Amygdala (tissue), 56 donors: ENCODE measurements at places on chromosomes 13 and 19.
A peak's percentile ranks its signal among the peaks of the same experiment; 100 is the strongest.

DNA sequence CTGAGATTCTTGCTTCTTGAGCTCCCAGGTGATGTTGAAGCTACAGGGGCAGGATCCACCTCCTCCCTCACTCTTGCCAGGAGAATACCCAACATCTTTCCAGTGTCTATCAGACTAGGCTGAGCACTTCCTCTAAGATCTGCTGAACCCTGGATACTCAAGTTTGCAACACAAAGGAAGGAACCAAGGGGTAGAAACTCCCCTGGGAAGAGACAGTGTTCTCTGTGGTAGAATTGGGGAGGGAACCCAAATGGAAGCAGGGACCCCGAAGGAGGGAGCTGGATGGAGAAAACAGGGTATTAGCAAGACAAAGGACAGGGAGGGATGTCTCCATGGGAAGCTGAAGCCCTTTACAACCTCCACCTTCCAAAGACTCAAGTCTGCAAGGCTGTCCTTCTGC lies 117.6 kb downstream of the DNAJC15 start:
- DNase-seq = no peak

GRCh38 chr13:26629260-26629825 lies 71.9 kb downstream of the WASF3 start:
- no peak for DNase-seq

DNA sequence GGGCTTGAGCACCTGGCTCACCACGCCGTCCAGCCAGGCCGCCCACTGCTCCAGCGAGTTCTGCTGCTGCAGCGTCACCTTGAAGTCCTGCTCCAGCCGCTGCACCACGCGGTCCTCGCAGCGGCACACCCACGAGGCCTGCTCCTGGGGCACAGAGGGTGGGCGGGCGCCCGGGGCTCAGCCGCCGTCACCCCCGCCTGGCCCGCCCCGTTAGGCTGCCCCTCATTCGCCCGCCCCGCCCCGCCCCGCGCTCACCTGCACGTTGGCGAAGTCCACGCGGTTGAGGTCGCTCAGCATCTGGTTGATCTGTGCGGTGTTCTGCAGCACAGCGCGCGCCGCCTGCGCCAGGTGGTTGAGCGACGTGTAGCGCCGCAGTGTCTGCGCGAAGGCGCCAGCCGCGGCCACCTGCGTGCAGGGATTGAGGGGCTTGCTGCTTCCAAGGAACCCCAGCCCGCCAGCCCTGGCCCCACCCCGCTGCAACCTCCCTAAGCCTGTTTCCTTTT lies 11.3 kb downstream of the DCAF15 start:
- no peak for DNase-seq

GRCh38 chr13:26549713-26550112 lies 7.8 kb upstream of the WASF3 start:
- no peak for DNase-seq

DNA sequence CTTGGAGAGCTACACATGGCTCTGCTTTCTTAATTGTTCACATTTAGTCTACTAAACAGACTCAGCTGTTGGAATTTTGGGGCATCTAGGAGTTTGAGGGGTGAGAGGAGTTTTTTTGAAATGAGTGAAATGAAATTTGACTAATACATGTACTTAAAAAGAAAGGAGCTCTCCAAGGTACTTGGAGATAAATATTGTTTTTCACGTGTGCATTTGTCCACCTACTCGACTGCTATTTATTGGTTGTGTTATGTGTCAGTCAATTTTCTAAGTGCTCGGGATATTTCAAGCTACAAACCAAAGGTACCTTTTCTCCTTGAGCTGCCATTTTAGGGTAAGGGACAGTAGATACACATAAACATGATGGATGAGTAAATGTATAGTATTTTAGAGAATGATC lies 697.0 kb downstream of the LIG4 start:
- DNase-seq = no peak

DNA sequence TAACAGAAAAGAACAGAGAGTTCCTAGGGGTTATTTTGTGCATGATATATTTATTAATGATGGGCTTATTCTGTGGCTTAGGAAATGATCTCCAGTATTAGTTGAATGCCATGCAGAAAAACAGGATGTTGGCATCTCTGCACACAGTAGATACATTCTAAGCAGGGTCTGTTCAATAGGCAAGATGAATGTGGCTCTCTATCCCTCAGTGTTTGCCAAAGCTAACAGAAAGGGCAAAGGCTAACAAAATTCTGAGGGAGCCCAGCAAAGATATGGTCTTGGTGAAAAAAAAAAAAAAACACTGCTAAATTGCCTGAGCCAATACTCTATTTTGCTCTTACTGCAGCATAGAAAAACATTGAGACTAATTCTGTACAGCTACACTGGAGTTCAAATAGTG lies 1095.8 kb downstream of the UQCRFS1 start:
- DNase-seq = no peak

GRCh38 chr19:46603752-46604231 lies 2.7 kb downstream of the CALM3 start:
- DNase-seq = peak; percentile 43

GRCh38 chr19:55418185-55418584 lies 10.6 kb upstream of the UBE2S start:
- no peak for DNase-seq

DNA sequence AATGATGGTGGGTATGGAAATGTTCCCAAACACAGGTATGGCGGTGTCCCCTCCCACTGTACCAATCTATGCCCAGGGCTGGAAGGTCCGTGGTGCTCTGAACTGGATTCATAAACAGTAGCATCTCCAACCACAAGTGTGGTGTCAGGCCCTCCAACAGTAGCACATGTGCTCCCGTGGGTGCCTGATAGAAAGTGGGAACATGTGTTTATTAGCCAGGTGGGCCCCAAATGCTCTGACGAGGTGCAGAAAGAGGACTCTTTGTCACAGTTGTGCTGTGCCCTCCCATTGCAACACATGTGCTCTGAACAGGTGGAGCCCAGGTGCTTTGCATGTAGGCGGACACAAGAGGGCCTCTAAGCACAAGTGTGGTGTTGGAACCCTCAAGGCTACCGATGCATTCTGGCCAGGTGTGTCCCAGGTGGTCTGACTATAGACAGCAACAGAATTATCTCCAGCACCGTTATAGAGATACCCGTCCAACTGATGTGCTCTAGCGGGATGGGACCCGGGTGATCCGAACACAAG lies 75.4 kb upstream of the ZNF30 start:
- DNase-seq = no peak

GRCh38 chr13:85137516-85137915 lies 661.7 kb downstream of the SLITRK6 start:
- no peak for DNase-seq

DNA sequence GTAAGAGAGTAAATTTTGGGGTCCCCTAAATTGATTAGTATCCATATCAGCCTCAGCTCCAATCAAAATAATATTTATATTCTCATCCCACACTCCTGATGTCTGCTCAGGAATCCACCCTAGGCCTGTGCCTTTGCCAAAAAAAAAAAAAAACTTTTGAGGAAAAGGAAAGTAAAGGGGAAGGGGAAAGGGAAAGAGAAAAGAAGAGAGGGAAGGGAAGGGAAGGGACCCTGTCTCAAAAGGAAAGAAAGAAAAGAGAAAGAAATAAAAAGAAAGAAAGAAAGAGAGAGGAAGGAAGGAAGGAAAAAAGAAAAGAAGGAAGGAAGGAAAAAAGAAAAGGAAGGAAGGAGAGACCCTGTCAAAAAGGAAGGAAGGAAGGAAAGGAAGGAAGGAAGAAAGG lies 91.8 kb upstream of the CACNA1A start:
- DNase-seq = no peak

- DNase-seq = no peak
Observed at GRCh38 chr19:581399-582111, 8.1 kb upstream of the HCN2 start.

DNA sequence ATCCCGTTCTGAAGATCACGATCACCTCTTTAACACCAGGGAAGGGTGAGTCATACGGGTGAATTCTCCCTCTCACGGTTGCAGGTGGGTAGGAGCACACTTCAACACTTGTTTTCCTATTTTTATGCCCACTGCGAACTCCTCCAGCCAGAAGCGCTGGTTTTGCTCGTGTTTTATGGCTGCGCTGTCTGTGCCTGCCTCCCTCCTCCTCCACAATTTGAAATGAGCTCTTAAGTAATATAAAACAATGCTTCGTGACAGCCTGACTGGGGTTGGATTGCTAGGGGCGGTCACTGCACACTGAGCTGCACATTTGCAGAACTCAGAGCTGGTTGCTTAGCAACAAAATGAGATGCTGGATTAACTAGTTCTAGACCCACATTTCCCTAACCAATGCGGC lies 12.9 kb downstream of the CCDC70 start:
- DNase-seq = no peak

GRCh38 chr19:49712397-49712859 lies 21.5 kb downstream of the CPT1C start:
- no peak for DNase-seq
